Midbrain (tissue), 1 donor: ENCODE measurements at places on chromosomes 7 and 10.

DNA sequence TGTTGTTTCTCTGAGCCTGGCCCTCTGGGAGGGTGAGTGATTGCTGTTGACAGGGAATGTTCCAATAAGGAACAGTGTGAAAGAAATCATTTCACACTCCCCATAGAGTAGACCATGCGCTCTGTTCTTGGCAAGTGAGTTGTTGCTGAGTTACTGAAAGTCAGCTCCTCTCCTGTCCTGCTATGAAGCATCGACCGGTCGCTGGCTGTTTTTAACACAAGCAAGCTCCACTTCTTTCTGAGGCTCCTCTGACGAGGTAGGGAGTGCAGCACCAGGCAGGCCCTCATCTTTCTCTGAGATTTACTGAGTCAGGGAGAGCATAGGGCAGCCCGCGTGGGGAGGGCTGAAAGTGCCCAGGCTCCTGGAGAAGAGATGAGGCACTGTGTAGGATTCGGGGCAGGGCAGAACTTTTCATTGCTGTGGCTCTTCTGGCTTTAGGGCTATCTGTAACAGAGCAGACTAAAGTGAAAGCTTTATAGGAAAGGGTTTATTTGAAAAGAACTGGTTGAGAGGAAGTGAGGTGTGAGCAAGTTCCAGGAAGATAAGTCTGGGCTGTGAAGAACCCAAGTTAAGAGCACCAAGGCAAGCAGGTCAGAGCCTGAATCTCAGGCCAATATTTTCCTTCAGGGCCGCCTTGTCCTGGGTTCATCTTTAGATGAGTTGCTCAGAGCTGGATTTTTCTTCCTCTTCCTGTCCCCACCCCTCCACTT is 332.2 kb downstream of the CCSER2 start:
- no peak for DNase-seq

DNA sequence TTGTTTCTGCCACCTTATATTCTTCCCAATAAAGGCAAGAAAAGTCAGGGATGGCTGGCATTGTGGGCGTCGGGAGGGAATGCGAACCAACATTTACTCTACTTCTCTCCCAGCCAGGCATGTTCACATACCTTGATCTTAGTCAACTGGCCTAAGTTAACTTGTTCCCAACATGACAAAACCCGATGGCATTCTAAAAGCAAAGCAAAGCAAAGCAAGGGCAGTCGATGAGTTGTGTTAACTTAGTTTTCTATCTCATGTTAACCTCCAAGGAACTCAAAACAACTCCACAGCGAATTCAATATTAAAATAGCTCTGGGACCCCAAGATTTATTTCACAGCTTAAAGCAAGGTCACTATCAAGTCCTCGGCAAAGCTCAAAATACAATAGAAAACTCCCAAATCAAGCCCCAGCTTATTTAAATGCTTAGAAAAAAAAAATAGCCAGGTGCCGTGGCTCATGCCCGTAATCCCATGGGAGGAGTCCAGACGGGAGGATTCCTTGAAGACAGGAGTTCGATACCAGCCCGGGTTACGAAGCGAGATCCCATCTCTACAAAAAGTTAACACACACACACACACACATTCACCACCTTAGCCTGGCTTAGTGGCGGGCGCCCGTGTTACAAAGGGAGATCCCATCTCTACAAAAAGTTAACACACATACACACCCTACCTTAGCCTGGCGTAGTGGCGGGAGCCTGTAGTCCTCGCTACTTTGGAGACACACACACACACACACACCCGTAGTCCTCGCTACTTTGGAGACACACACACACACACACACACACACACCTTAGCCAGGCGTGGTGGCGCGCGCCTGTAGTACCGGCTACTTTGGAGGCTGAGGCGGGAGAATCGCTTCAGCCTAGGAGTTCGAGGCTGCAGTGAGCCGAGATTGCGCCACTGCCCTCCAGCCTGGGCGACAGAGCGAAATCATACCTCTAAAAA is 901 bp upstream of the CCNY start:
- no peak for DNase-seq

DNA sequence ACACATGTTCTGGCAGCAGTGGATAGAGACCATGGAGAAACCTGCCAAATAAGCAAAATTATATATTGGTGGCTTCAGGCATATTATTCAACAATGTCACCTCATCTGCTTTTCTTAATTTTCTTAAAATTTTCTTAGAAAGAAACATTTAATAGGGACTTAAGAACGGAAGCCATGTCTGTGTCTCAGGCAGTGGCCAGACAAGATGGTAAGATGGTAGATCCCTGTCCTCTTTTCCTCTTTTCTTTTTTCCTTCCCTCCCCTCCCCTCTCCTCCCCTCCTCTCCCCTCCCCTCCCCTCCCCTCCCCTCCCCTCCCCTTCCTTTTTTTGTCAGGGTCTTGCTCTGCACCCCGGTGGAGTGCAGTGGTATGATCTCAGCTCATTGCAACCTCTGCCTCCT is 24.2 kb upstream of the ICA1 start:
- no peak for DNase-seq

DNA sequence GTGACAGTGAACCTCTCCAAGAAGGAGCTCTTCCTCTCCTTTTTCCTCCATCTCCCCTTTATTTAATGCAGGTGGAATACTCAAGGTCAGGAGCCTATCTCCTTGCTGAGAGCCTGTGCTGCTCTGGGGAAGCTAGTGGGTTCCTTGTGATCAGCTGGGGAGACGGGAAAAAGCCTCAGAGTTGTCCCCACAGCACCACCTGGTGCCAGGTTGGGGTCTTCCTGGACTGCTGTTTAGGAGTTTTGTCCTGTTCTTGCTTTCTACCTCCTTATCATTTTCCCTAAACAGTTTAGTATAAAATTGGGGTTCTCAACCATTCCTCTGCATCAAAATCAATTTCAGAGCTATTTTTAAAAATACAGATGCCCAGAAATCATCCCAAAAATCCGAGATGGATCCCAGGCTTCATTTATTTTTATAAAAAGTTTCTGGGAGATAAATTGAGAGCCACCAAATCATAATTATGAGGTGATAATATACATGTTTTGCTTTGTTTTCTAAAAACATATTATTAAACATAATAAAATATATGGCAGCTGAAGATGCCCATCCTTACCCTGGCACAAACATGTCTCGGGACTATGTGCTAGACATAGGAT is 44.3 kb downstream of the MACC1 start:
- DNase-seq, result peak; percentile 16

- no peak for DNase-seq
These were observed 8.3 kb downstream of the NUDT5 start for GRCh38 chr10:12187321-12187905.

GRCh38 chr10:29186221-29186620 is 102.6 kb upstream of the LYZL1 start:
- no peak for DNase-seq

- peak; percentile 30 for DNase-seq
These were observed 58.9 kb upstream of the LBX1 start for GRCh38 chr10:101287997-101288635.

- no peak for DNase-seq
These were observed 33.2 kb downstream of the SH3PXD2A start for GRCh38 chr10:103822107-103822716.

DNA sequence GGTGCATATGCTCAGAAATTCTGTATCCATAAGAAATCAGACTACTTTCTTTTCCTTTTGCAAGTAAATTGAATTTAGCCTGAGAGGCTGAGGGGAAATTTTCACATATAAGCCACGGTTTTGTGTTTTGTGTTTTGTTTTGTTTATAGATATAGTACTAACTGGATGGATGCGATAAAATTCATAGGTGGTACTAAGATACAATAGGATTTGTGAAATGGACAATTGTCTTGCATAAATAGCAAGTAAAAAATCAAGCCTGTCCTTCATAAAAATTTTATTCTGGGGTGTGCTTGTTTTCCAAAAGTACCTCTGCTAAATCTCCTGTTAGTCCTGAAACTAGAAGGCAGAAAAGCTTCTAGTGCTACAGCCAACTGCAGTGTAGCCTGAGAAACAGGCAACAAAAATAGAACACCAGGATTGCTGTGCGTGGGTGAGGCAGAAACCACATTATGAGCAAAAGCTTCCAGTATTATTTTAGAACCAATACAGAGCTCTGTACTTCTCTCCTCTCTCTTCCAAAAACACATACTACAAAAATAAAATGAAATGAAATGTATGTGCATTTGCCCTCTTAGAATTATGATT is 634 bp upstream of the HDAC9 start:
- DNase-seq, result peak; percentile 69

DNA sequence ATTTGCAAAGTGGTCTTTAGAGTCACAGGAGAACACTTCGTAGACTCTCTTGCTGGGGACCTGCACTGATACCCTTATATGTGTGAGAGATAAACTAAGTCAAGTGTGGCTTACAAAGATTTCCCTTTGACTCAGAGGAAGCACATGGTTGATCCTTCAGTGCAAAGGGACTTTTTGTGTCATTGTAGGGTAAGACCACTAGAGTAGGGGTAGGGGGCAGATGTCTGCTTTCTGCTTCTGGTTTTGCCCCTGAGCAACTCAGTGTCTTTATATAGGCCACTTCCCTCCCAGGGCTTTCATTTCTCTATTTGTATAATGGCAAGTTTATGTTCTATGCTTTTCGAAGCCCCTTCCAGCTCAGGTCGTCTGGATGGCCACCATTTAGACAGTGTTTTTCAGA is 281.7 kb downstream of the SORCS3 start:
- DNase-seq, result no peak

GRCh38 chr7:141729020-141729419 is 9.1 kb upstream of the SSBP1 start:
- DNase-seq, result no peak

GRCh38 chr10:31095677-31096560 is 64.3 kb upstream of the ZNF438 start:
- no peak for DNase-seq

- no peak for DNase-seq
These were observed 44.6 kb downstream of the VWA2 start for GRCh38 chr10:114283535-114284234.

DNA sequence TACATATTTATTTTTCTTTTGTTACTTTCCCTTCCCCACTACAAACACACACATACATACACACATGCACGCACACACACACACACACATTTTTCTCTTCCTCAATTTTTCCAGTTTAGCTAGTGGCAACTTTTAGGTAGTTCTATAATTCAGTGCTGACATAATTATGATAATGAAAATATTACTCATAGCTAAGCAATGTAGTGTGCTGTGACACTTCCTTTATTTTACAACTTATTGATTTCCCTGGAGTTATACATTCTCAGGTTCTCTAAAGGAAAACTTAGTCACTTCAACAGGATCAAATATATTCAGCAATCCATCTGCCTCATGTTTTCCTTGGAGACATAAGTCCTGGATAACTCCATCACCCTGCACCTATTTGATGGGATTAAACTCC is 151.6 kb downstream of the CACNA2D1 start:
- DNase-seq, result no peak
